ENCODE measurements at places on chromosomes 2 and 18.

GRCh38 chr2:201279079-201279478 is 18.7 kb downstream of the CASP8 start:
- DNase-seq, result no peak

- no peak for DNase-seq
These were observed 296.7 kb downstream of the METTL4 start for GRCh38 chr18:2274613-2275012.

DNA sequence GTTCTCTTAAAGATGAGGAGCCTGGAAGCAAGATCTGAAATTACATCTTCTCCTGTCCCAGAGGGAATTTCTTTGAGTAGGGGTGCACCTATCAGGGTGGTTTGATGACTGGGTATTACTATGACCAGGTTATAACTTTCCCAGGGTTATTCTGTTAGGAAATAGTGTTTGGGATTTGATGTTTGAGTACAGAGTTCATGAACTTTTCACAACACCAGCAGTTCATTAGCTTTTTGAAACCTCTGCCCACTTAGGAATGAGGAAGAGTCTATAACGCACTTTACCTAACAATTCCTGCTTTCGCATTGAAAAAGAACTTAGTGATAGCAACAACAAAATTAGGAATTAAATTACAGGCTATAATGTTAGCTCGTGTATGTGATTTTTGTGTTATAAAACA is 58.6 kb downstream of the ALMS1 start:
- no peak for DNase-seq

- DNase-seq, result no peak
These were observed 129.2 kb downstream of the MYCN start for GRCh38 chr2:16069663-16069932.

DNA sequence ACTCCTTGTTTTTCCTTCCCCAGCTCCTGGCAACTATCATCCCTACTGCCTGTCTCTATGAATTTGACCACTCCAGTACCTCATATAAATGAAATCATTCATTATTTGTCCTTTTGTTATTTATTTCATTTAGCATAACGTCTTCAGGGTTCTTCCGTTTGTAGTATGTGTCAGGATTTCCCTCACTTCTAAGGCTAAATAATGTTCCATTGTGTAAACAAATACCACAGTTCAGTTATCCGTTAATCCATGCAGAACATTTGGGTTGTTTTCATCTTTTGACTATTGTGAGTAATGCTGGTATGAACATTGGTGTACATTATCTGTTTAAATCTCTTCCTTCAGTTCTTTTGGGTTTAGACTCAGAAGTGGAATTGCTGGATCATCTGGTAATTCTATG is 18.8 kb downstream of the DYNC2LI1 start:
- no peak for DNase-seq

GRCh38 chr2:131801210-131801744 is 273.6 kb downstream of the CCDC74A start:
- DNase-seq, result no peak

DNA sequence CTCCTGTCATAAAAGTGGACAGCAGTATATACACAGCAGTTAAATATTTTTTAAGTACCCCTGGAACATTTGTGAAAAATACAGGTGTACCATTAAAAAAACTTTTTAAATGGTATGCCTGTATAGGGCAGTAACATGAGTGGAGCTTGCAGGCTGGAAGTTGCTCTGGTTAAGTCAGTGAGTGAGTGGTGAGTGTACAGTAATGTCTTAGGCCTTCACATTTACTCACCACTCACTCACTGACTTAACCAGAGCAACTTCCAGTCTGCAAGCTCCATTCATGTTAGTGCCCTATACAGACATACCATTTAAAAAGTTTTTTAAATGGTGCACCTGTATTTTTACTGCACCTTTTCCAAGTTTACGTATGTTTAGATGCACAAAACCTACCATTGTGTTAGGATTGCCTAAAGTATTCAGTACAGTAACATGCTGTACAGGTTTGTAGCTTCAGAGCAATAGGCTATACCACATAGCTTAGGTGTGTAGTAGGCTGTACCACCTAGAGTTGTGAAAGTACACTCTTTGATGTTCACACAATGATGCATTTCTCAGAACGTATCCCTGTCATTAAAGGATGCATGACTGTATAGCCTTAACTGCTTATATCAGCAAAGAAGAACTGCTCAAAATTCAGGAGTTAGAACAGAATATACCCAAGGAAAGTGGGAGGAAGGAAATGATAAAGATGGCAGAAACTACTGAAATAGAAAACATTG is 112.6 kb downstream of the EHBP1 start:
- no peak for DNase-seq

DNA sequence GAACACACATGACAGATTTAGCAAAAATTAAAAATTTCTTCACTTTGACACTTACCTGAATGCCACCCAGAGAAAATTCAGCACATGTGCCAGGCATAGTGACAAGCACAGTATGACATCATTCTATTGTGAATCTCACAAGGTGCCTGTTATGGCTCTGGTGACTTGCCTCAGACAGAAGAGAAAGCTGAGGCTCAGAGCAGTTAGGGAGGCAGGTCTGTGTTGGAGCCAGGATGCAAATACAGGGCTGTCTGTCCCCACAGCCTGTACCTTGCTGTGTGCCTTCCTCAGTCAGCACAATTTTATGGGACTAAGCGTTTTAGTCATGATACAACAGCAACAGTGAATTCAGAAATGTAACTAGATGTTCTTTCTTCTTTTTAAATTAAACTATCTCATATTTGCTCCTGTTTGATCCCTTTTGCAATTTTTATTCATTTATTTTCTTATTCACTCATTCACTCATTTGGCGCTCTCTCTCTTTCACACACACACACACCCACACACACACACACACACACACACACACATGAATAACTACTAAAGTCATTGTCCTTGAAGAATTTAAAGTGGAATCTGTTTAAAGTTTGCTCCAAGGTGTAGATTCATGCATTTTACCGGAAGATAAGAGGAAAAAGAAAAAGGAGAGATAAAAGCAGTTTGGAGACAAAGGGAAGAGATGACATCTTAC is 37.9 kb upstream of the CTAGE1 start:
- DNase-seq, result no peak

DNA sequence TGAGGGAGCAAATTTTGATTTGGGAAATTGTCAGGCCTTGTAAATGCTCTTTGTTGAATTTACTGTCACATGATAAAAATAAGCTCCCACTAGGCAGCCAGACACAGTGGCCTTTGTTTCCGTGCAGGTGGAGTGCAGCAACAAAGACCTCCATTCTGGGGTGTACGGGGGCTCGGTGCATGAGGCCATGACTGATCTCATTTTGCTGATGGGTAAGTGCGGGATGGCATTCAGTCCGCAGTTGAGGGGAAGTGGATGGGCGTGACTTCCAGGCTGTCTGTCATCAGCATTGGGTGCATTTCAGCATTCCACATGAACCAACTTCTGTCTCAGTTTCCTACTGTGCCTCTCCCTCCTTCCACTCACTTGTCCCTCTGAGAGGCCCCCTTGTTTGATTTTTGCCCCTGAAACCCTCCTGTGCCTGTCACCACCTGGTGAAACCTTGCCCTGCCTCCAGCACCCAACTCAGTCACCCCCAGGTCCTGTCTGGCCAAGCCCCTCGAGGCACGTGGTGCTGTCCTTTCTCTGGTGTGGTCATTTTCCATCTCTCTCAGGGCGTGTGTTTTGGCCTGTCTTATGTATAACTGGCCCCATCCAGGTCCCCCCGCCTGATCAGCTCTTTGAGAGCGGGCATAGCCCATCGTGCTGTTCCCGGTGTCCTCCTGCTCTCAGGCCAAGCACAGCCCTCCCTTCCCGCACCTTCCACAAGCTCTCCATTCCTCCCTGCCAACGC is 16.3 kb downstream of the CNDP2 start:
- no peak for DNase-seq

DNA sequence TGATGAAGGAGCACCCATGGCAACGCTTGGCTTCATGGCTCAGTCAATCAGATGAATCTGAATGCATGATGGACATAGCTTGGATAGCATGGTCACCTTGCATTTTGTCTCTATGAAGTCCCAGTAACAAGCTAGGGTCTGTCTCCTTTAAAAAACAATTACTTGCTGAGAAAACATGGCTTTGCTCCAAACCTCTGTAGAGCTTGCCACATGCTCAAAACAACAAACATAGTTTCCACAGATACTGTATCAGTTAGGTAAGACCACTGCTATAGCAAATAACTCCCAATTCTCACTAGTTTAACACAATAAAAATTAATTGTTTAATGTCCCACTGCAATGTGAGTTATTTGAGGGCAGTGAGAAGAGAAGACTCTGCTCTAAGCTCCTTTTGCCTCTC is 401.0 kb downstream of the IRS1 start:
- no peak for DNase-seq

GRCh38 chr2:168336786-168337388 is 89.5 kb upstream of the STK39 start:
- DNase-seq, result peak; percentile 36

DNA sequence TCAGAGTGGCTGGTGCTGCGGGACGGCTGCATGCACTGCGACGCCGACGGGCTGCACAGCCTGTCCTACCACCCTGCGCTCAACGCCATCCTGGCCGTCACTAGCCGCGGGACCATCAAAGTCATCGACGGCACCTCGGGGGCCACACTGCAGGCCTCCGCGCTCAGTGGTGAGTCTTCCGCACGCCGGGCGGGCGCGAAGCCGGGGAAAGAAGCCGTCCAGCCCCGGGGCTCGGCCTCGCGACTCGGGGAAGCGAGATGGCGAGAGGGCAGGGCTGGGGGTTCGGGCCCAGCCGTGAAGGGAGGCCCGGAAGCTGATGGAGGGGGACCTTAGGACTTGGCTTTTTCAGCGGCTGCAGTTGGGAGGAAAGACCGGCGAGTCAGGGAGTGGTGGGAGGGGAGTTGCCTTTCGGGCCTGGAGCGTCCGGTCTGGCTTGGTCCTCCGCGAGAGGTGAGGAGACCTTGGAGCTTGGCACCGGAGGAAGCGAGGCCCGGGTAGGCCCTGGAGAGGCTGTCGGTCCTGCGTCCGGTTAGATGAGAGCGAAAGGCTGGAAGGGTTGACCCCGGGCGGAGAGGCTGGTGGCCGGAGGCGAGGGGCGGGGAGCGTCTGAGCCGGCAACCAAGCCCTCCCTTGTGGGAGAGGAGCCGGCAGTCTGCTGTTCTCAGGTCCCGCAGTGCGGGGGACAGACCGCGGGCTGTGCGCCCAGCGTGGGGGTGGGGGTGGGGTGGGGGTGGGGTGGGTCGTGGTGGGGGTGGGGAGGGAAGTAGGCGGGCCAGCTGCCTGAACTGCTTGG is 691 bp downstream of the BIRC6 start:
- peak; percentile 66 for DNase-seq

DNA sequence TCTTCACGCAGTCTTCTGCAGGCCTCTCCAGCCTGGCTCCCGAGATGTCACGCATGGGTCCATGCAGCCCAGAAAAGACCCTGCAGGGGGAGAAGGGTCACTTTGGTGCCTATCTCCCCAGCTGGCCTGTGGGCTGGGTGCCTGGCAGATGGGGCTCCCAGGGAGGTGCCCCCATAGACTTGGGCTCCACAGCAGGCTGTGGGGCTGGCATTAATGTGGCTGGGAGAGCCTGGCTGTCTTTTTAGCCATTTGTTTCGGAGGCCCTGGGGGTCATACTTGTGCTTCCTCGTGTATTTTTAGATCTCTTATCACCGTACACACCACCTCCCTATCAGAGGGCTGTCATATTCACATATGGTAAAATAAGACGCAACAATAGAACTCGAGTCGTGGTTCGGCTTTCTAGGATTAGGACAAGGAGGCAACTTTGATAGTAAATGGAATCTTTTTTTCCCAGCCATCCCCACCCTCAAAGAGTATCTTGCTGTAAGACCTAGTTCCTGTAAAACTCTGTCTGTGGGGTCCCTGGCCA is 74.5 kb downstream of the LRRFIP1 start:
- DNase-seq, result no peak

DNA sequence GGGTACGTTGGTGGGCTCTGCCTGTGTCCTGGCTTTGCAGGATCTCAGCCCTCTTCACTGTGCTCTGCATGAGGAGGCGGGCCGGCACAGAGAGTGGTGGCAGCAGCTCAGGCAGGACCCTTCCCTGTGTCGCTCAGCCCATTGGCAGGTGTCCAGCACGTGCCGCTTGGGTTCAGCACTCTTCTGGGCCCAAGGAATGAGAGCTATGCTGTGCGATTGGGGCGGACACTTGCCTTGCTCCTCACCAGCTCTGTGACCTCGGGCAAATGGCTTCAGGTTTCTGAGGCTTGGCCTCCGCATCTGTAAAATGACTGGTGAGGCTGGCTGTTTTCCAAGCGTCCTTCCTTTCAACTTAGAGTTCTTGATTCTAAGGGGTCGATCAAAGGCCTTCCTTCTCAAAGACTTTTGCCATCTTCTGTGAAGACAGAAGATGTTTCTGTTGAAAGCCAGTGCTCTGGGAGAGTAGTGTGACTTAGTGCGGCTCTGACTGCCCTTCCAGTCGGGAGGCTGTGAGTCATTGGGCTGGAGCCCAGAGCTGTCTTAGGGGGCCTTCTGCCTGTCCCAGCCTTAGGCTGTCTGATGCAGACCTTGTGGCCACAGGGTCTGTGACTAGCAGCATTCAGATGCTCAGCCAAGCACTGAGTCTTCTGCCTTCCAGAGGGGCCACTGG is 35.6 kb downstream of the GLI2 start:
- DNase-seq, result no peak

- no peak for DNase-seq
These were observed 336.7 kb downstream of the LPIN1 start for GRCh38 chr2:12083081-12083581.

Data from trophoblast cell (in vitro differentiated cells and primary cell).